ENCODE measurements at places on chromosomes 11 and 22. TPM values are rescaled to one million over a fixed set of nuclear protein-coding genes. Genes with fewer than 3 reads are reported as not detected.

The SCN2B gene
- polyA plus RNA-seq: 4.7 TPM

The UBQLN3 gene
- polyA plus RNA-seq: not detected

DNA sequence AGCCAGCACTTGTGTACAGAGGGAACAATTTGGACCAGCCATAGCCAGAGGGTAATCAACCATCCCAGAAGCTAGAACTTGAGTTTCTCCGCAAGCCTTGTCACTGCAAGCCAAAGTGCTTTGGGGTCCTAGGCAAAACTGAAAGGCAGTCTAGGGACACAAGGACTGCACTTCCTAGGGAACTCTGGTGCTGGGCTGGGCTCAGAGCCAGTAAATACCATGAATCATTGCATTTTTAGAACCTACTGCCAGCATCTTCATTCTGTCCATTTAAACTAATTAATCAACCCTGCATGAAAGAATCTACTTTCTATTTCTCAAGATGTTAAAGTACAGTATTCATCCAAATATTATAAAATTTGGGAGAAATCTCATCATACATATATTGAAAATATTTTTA lies 20.0 kb downstream of the PATE3 start:
- DNase-seq: no peak

The LIF gene
- 2.0 TPM for polyA plus RNA-seq

The KDM2A gene
- polyA plus RNA-seq: 75.7 TPM

- peak; percentile 39 for DNase-seq
Observed at GRCh38 chr22:22848364-22848866, 39.2 kb upstream of the IGLL5 start.

The UPK3A gene
- 8.8 TPM for polyA plus RNA-seq

GRCh38 chr22:48536541-48537342 lies 1290.9 kb downstream of the BRD1 start:
- peak; percentile 28 for DNase-seq
